NCI-H1436 (cell line): ENCODE measurements at places on chromosomes 16 and 17.

- DNase-seq = no peak
These were observed 12.4 kb downstream of the RNF40 start for GRCh38 chr16:30774367-30775130.

GRCh38 chr17:44502598-44503146 lies 534 bp downstream of the GPATCH8 start:
- DNase-seq = peak; percentile 28

- no peak for DNase-seq
These were observed 19.7 kb downstream of the IL34 start for GRCh38 chr16:70665806-70666735.

- DNase-seq = peak; percentile 79
These were observed 38.2 kb upstream of the NUDT7 start for GRCh38 chr16:77684181-77684526.

DNA sequence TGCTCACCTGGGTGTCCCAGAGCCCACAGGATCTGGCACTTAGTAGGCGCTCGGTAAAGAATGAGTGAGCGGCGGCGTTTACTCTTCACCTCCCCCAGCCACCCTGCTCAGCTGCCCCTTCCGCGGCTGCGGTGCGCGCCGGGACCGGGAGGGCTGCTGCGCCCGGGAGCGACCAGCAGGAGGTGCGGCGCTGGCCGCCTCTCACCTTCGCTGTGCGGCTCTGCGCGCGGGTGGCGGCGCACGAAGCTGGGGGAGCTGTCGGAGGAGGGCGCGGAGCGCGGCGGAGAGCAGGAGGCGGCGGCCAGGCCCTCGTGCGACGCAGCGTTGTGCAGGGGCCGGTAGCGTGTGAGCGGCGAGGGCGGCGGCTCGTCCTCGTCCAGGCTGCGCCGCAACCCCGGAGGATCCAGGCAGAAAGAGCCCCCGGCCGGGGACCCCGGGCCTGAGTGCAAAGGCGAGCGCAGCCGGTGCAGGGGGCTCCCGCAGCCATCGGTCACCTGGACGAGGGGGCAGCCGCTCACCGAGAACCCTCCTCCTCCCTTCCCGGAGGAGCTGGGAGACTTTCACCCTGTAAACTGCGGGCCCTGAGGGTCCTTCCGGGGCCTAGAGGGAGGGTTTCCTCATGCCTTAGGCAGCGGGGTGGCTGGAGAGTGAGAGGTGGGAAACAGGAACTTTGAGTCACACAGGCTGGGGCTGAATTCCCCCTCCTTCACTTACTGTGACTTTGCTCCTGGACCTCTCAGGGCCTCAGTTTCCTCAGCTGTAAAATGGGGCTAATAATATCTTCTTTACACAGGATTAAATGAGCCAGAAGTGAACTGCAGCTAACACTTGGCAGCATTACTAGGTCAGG lies 12.5 kb downstream of the SAMD14 start:
- DNase-seq = no peak

- no peak for DNase-seq
These were observed at the start of gene CYGB for GRCh38 chr17:76537578-76538280. Gene CYGB (minus strand): TSS chr17:76537709. CDS start chr17:76537542, 167 bp downstream.

DNA sequence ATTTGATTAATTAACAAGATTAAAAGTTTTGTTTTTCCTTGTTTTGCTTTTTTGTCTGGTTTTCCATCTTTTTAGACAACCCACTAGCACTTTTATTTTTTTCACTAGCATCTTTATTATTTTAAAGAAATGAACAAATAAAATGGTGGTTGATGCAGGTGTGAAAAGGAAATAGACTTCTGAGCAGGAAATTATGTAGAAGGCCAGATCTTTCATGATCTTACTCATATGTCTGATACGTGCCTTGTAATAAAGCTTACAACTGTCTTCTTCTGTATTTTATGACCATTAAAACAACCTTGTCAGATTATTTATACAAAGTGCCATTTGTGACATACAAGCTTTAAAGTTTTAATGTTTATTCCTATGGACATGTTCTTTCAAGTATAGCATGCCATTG lies 6.3 kb downstream of the SLFN12L start:
- no peak for DNase-seq

GRCh38 chr17:77916703-77917481 lies 41.6 kb upstream of the TNRC6C start:
- DNase-seq = no peak

- no peak for DNase-seq
These were observed 35.7 kb downstream of the BAIAP2 start for GRCh38 chr17:81070541-81071246.

DNA sequence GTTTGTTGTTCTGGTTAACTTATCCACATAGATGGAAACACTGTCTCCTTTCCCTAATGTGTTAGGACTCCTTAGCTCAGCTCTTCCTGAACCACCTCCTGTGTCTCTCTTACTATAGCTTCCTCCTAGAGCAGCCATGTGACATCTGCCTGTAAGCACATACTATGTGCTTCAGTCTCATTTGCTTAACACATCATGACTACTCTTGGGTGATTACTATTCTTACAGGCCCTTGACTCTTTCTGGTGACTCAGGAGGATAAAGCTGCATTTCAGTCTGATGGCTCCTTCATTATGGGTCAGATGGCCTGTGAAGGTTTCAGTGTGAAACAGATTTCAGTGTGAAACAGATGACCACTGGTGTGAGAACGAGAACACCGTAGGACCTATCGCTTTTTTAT lies 320 bp upstream of the KRTAP4-2 start:
- no peak for DNase-seq

DNA sequence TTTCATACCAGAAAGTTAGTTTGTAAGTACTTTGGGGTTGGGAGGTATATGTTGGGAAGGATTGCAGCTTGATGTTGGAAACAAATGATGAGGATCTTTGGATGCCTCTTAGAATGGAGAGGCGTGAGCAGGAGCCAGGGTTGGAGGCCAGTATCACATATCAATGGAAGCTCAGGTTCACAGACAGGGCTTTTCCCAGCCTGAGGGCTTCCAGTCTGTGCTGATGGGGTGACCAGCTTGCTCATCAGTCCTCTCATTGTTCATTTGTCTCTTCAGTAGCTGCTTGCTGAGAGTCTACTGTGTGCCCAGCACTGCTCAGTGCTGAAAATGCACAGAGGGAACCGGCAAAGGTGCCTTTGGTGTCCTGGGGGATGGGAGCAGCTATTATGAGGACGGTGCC lies 5.8 kb downstream of the DNAAF1 start:
- DNase-seq = no peak

DNA sequence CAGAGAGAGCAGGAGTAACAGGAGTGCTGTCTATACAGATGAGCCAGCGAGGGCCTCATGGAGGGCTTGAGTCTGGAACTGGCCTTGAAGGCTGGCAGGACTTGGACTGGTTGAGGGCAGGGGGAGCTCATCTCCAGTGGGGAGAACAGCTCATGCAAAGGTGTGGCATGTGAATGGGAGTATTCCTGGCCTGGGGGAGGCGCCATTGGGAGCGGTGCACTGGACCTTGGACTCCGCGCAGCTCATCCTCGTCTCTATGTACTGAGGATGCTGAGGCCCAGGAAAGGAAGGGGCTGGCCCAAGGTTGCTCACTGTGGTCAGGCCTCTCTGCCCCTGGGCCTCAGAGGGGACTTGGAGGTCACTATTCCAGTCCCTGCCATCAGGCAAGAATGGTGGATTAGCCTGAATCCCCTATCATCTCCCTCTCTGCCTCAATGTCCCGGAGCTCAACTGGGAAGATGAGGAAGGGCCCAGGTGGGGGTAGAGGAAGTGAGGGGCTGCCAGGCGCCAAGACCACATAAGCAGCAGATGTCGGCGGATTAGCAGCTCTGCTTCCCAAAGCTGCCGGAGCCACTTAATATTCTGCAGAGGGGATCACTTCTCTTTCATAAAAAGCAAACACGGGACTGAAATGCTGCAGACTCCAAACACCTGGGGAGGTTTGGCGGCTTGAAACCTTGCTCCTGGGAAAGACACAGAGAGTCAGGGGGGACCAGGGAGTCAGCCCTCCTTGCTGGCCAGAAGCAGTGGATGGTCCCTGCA lies 88.9 kb downstream of the SDK2 start:
- no peak for DNase-seq

GRCh38 chr16:87295661-87296531 lies 21.3 kb downstream of the C16orf95 start:
- no peak for DNase-seq

GRCh38 chr16:84690088-84690819 lies 9.5 kb upstream of the USP10 start:
- no peak for DNase-seq

DNA sequence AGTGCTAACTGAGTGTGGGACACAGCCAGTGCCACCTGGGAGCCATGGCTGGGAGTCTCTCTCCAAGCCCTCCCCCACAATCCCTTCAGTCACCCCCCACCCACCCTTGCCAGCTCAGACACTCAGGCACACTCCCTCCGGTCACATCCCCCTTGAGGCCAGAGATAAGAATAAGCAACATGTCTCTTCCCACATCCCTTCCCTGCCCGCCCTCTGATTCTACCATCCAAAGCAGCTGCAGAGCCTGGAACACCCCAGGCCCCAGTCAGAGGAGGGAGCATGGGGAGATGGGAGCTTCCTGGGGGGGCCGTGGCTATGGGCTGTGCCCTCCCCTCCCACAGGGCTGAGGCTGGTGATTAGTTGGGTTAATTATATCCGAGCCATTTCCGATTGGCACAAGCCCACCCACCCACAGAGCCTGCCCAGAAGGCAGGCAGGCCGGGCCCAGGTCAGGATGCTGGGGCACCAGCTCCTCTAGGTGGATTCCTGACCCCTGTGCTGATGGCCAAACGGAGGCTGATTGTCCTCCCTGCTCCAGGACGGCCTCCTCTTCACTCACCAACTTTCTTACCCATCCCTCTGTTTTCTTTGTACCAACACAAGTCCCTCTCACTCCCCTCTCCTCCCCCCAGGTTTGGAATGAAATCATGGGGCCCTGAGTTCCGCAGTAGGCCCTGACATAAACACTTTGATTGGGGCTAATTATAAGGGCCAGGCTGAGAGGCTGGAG lies 28.6 kb upstream of the MEIOC start:
- DNase-seq = no peak

- no peak for DNase-seq
These were observed 13.3 kb downstream of the COTL1 start for GRCh38 chr16:84604477-84605013.

GRCh38 chr16:78718141-78718540 lies 618.7 kb downstream of the WWOX start:
- no peak for DNase-seq

GRCh38 chr16:75108792-75109731 lies 7.5 kb downstream of the LDHD start:
- DNase-seq = no peak

DNA sequence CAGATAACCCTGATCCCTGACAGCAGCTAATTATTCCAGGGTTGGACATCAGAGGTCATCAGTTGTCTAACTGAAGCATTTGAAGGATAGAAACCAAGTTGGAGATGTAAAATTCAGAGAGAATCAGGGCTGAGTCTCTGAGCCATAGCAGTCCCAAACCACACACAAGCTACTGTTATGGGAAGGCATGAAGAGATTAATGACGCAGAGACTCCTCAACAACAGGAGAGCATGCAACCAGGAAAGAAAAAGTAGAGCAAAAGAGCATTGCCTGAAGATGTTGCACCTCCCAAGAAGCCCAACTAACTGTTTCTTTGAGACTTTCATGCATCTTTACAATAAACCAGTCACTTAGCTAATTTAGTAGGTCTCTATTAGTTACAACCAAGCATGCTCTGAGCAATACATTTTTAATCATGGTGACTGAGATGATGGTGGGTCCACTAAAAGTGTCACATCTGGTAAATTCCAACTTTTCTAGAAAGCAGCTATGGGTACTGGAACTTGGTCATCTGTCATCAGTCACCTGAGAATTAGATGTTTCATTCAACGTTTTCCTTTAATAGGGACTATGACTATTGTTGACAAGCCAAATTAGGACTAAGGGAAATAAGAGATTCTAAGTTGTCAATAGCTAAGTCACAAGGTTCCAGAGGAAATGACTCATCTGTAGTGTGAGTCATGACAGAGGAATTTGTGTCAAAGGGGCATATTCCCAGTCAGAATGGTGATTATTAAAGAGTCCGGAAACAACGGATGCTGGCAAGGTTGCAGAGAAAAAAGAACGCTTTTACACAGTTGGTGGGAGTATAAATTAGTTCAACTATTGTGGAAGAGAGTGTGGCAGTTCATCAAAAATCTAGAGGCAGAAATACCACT lies 239.8 kb downstream of the CHD9NB start:
- DNase-seq = no peak

- no peak for DNase-seq
These were observed 498 bp downstream of the SMYD4 start for GRCh38 chr17:1829216-1829591.

DNA sequence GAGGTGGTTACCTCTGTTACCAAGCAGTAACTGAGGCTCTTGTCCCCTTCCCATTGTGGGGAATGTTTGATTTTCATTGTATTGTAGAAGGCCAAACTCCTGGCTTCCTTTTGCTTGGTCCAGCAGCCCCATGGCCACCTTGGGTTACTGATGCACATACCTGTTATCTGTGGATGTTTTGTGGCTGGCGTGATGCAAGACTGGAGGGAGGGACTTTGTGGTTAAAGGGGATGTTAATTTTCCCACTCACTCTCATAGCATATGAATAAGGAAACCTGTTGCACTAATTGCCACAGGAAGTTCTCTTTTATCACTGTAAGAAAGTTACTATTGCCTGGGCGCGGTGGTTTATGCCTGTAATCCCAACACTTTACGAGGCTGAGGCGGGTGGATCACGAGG lies 168.6 kb upstream of the HS3ST4 start:
- no peak for DNase-seq

DNA sequence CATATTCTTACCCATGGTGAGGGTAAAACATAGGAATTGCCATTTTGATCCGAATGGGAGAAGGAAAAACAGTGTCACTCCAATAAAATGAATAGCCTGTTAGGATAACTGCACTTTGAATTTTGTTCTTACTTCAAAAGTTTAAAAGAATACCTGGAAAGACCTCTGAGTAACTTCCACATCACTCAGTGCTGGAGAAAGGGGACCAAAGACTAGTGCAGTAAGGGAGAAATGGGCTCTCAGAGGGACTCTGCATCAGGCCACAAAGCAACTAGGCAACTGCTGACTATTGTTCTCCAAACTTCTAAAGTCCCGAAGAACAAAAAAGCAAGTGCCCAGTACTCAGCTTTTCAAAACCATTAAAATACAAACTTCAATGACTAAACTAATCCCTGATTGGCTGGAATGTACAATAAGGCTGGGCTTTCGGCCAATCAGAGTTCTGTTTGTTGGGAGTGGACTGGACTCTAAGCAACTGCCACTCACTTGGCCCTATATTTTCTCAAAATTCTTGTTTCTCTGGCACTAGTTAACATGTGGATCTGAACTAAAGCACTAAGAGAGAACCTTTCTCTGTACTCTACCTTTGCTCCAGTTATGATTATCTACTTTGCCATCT lies 6.2 kb downstream of the DNAJC7 start:
- DNase-seq = no peak

GRCh38 chr17:47131761-47132160 lies 57.3 kb downstream of the CDC27 start:
- DNase-seq = no peak
